Adipocyte (in vitro differentiated cells): ENCODE measurements at places on chromosomes 4 and X.

- DNase-seq: no peak
Measured at GRCh38 chr4:130896920-130897319, 1801.0 kb downstream of the C4orf33 start.

DNA sequence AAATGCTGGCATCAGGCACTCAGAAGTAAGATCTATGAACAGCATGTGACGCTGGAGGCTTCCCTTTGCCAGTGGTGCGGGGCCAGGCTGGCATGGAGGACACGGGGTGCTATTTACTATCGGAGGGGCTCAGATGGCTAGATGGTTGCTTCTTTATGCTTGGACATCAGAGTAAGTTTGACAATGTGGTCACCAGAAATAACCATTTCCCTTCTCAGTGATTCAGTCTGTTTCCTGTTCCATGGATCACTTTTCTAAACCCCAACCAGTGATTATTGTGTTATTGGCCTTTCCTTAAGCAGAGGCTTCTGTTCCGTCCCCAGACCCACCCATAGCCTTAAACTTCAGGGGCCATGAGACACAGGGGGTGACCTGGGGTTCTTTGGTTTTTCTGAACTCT lies 55.4 kb upstream of the DHX15 start:
- DNase-seq: no peak

DNA sequence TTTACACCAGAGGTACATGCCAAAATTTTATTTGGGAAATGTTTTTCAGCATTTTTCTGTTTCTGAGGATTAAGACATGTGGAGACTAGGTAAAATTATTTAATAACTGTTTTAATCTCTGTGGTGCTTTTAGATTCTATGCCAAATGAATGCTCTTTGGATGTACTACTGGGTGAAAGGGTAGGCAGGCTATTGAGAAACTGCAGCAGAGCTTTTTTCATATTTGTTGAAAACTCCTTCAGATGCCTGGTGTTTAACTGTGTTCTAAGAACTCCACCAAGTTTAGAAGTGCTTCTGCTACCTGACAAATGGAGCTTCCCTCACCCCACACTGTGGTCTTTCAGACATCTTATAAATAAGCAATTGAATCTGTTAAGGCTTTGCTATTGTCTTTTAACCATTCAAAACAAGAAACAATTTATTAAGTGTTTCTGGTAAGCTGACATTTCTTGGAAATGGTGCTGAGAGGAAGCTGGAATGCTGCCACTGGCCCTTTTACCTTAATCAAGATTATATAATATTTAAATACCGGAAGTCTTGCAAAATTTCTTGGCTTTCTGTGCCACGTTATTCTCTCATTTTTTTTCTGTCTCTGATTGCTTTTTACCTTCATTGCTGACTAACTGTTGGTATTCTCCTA lies 51.2 kb upstream of the CYSLTR1 start:
- DNase-seq: no peak

GRCh38 chr4:146235654-146236177 lies 21.4 kb downstream of the REELD1 start:
- no peak for DNase-seq

GRCh38 chrX:40945361-40945713 lies 139.9 kb upstream of the USP9X start:
- DNase-seq: peak; percentile 75

- DNase-seq: no peak
Measured at GRCh38 chr4:162274354-162274753, 110.6 kb upstream of the FSTL5 start.

DNA sequence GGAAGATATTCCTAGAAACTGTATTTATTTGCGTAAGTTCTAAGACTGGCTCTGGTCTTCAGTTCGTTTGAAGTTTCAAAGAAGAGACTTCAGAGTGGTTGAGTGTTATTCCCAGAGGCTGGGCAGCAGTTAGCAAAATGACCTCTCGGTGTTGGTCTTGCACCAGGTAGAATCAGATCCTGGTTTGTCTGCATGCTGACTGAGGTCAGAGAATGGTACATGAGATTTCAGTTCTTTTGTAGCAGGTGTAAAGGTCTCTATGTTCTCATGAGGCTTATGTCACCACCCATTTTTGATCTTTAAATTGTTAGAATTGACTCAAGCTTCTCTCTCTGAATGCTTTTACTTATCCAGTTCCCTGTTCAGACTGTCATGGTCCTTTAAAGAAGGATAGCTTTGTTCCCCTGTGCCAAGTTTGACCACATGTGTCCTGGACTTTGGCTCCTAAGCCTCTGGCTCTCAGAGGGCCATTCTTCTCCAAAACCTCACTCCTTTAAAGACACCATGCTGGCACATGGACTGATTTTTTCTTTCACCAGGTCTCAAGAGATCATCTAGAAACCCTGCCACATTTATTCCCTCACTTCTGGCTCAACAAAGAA lies 355.8 kb upstream of the BOD1L1 start:
- no peak for DNase-seq

DNA sequence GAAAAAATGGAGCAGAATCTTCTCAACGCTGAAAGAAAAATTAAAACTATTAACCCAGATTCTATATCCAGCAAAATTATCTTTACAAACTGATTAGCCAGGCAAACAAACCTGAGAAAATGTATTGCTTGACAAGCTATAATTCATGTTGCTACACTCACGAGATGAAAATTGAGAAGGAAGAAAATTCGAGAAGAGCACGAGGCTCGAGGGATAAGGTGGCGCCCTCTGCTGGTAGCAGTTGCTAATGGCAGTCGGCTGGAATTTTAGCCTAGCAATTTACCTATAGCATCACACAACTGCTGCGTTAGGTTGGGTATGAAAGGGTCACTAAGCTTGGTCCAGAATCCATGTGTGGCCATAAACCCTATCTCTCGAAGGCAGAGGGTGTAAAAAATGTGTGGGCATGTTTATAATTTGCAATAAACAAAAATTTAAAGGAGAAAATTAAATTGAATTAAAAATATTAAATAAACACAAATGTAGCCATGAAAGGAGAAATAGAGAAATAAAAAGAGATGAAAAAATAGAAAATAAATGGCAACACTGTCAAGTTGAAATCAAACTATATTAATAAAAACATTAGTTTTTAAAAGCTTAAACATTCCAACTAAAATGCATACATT lies 126.6 kb downstream of the PPP4R3C start:
- peak; percentile 21 for DNase-seq

DNA sequence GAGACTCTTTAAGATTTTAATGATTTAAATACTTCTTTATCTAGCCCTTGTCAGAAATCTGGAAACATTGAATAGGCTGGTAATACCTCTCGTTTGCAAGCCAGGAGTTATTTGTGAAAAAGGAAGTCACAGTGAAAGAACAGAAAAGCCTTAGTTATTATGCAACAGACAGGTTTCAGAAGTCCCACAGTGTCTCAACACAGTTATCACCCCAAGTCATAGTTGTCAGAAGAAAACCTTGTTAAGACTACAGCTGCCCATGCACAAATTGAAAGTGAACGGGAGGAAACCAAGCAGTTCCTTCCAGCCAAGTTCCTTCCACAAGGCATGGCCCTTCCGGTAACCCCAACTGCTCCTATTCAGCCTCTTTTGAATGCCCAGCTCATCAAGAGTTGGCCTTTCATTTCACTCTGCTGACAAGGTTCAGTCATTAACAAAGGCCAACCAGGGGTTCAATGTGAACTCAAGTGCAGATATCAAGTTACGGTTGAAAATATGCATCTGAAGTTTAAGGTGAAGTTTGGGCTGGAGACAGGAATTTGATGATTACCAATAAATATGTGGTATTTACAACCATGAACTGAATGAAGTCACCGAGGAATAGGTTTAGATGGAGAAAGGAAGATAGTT lies 15.6 kb downstream of the ALPK1 start:
- no peak for DNase-seq

- peak; percentile 83 for DNase-seq
Measured at GRCh38 chr4:31458813-31459212, 738.6 kb downstream of the PCDH7 start.

GRCh38 chrX:56728752-56729151 lies 291 bp upstream of the NBDY start:
- DNase-seq: peak; percentile 41

- DNase-seq: no peak
Measured at GRCh38 chr4:173556398-173557131, 26.5 kb upstream of the HAND2 start.

GRCh38 chr4:105797225-105797624 lies 88.6 kb downstream of the GSTCD start:
- DNase-seq: peak; percentile 42

GRCh38 chrX:120464411-120464810 lies 4.7 kb downstream of the LAMP2 start:
- DNase-seq: no peak

GRCh38 chr4:139763672-139764071 lies 98.1 kb downstream of the MGST2 start:
- no peak for DNase-seq

DNA sequence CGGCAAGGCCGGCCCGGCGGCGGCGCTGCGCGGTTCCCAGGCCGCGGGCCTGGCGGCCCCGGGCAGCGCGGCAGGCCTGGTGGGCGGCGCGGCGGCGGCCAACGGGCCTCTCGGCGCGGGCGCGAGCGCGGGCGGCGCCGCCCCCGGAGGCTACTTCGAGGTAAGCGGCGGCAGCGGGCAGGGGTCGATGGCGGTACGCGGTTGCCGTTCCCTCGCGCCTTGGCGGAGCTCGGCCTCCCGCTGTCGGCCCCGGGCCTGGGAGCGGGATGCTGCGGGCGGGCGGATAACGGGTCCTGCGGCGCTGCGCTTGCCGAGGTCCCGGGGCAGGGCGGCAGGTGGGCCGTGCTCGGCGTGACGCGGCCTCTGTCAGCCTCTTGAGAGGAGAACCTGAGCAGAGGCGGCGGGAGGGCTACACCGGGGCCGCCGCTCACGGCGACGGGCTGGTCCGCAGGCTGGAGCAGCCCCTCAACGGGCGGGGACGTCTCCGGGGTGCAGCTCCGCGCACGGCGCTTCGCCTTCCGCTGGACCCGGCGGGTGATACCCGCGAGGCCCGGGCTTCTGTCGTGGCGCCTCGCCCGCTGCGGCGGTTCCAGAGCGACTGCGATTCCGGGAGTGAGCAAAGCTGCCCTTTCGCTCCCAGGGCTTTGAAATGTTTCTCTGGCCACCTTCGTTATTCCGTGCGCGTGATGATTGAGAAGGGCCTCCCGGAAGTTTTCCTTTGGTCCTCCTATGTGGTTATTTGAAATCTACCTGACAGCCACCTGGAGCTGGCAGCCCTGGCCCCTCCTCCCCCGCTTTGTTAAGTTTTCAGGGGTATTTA lies 774 bp downstream of the FAM193A start:
- peak; percentile 76 for DNase-seq

DNA sequence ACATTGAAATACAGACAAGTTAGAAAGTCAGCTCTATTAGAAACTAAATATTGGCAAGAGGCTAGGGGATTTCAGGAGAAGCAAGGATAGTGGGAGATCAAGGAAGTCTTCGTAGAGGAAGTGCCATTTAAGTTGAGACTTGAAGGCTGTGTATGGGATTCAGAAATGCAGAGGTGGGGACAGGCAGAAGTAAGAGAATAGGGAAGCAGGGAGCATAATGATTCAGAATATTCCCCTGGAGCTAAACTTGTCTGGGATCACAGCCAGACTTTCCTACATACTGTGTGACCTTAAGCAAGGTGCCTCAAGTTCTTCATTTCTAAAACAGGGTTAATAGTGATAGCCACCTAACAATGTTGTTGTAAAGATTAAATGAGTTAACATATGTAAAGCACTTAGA lies 108.8 kb downstream of the DDIT4L start:
- DNase-seq: no peak

DNA sequence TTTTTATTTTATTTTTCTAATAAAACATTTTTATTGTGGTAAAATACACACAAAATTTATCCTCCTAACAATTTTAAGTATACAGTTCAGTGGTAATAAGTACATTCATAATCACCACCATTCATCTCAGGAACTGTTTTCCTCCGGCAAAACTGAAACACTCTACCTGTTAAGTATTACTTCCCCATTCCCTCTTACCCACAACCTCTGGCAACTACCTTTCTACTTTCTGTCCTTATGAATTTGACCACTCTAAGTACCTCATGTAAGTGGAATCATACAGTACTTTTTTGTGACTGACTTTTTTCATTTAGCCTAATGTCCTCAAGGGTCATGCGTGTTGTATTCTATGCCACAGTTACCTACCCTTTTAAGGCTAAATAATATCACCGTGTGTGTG lies 21.1 kb upstream of the HSFX4 start:
- DNase-seq: no peak
